Naive thymus-derived CD4-positive, alpha-beta T cell (primary cell): ENCODE measurements at places on chromosomes 12 and 14.

DNA sequence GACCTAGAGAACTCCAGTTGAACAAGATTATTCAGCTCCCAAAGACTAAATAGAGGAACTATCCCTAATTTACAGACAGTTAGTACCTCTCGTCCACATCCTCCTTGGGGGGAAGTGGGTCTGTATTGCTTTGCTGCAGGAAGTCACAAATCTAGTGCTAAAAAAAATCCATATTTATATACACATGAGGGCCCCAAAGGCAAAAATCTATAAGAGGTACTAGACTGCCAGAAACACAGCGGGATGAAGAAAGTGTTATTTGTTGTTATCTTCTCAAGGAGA lies 190.1 kb downstream of the TTC8 start:
- DNase-seq, result no peak

DNA sequence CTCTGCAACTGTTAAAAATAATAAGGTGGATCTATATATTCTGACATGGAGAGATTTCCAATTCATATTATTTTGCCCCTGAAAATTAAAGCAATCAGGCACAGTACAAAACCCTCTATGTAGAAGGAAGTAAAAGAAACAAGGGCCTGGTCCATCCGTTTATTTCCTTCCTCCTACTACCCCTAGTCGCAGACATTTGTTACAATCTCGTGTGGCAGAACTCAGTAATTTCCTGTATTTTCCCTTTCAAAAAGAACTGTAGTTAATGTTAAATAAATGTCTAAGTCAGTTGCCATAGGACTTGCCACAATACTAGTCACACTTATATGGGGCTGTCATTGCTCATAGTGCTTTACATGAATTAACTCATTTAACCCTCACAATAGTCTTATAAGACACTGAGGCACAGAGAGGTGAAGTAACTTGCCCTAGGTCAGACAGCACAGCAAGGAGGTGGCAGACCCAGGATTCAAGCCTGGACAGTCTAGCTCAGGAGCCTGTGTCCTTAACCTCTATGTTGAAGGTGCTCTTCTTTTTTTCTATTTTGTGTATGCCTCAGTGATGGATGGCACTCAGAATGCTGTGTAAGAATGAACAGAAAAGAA lies 24.2 kb downstream of the NINJ2 start:
- peak; percentile 38 for DNase-seq

GRCh38 chr12:72832024-72832423 lies 559.9 kb downstream of the TRHDE start:
- DNase-seq, result no peak

GRCh38 chr12:2274733-2275132 lies 221.9 kb downstream of the CACNA1C start:
- no peak for DNase-seq

DNA sequence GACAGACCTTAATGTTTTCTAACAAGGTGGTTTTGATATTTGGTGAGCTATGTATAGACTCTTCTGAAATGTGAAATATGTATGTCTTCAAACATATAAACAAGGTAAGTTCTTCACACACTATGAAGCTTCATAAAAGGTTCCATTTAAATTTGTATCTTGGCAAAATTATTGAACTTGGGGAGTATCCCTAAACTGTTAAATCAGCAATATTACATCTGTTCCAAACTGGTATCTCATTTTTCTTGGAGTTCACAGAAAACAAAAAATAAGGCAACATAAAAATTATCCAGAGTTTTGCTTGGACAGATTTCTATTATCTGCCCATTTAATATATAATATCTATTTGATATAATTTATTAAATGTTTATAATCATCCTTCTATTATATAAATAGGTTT lies 62.4 kb downstream of the TAOK3 start:
- DNase-seq, result no peak

- no peak for DNase-seq
Observed at GRCh38 chr14:94998685-94999084, 158.6 kb downstream of the DICER1 start.

- no peak for DNase-seq
Observed at GRCh38 chr12:87679251-87679650, 349.9 kb downstream of the C12orf50 start.

DNA sequence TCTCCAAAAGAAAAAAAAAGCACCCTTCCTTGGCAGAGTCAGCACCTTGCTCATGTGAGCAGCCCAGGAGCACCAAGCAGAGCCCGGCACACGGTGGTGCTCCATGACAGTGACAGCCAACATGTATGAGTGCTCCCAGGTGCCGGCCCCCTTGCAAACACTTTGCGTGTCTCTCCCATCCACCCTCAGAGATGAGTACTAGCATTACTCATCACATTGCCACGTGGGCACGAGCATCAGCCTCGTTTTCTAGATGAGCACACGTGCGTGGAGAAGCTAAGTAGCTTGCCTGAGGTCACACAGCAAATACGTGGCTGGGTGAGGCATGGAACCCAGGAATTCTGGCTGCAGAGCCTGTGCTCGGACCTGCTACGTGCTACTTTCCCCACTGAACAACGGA lies 177.9 kb upstream of the PRMT8 start:
- no peak for DNase-seq

- DNase-seq, result no peak
Observed at GRCh38 chr14:59787045-59787674, 83.4 kb downstream of the RTN1 start.

DNA sequence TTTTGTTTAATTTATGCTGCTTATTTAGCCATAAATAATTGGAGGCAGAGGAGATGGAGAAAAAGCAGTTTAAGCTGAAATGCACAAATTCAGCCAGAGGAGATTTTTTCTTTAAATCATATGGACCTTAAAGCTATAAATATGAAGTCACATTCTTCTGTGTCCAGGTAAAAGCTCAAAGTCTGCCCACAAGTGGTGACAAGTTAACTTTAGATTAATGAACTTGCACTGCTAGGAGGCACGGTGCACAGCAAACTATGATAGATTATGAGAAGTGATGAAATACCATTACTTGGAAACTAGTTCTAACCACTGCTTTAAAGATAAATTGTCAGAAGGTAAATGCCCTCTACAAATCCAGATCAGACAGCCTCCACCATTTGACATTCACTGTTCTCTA lies 69.0 kb downstream of the IFT81 start:
- DNase-seq, result no peak

DNA sequence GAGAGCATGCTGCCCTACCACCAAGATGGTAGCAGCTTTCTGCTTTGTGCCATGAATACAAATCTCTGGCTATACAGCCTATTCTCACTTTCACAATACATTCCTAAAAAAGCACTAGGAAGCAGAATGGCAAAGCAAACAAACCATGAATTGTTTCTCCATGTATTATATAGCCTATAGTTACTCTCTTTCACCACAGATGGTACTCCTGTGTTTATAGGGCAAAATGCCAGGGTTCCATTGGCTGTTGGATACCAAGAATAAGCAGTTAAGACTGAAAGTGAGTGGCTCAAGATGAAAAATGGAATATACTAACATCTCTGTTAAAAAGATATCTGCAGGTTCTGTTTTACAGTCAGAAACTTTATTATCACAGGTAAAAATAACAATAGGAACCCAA lies 11.1 kb downstream of the ARF3 start:
- DNase-seq, result no peak

DNA sequence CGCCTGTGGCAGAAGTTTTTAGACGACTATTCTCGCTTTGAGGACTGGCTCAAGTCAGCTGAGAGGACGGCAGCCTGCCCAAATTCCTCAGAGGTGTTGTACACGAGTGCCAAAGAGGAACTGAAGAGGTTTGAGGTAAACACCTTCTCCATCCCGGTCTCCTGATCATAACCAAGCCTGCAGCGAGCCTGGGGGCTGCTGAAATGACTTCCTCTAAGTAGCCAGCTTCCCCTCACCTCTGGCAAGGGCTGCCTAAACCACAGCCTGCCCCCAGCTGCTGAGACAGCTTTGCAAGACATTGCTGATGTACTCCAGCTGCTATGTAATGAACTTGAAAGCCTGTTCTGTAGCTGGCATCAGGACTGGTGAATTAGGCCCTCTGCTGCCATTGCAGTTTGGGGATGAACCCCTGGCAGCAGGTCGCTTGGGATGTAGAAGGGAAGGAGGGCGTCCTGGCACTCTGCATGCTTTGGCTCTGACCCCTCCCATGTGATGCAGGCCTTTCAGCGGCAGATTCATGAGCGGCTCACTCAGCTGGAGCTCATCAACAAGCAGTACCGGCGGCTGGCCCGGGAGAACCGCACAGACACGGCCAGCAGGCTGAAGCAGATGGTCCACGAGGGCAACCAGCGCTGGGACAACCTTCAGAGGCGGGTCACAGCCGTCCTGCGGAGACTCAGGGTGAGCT lies 84.6 kb downstream of the ESR2 start:
- no peak for DNase-seq

DNA sequence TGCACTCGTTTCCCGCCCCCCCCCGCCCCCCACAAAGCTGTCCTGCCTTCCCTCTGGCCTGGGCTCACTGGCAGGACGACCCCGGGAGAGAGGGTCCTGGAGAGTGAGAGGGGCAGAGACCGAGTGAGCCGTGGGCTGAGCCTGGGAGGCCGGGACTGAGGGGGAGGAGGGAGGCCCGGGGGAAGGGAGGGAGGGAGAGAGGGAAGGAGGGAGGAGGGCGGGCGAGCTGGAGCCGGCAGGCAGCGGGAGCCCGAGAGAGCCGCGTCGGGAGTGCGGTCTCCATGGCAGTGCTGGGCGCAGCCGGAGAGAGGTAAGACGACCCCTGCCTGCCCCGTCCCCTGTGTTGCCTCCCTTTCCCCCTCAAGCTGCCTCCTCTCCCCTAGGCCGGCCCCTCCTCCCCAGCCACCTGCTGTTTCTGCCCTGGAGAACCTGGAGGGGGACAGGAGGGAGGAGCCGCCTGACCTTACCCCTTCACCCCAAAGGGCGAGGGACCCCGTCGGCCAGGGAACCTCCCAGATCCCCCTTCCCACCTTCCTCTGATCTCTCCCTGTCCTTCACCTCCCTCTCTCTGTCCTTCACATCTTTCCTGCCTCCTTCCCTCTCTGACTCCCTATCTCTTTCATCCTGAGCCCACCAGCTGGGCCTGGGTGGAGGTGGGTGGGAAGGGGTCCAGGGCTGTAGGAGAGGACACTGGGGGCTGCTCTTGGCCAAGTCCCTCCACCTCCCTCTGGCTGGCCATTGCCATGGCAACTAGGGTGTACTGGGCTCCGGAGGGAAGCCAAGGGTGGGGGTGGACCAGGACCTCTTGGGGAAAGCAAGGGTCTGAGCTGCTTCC lies at the start of gene GPR162:
Gene GPR162, plus strand, starts transcription at position 231 of the 835 bp plus-strand sequence. CDS start 2,078 bp downstream, outside the sequence.
- no peak for DNase-seq

DNA sequence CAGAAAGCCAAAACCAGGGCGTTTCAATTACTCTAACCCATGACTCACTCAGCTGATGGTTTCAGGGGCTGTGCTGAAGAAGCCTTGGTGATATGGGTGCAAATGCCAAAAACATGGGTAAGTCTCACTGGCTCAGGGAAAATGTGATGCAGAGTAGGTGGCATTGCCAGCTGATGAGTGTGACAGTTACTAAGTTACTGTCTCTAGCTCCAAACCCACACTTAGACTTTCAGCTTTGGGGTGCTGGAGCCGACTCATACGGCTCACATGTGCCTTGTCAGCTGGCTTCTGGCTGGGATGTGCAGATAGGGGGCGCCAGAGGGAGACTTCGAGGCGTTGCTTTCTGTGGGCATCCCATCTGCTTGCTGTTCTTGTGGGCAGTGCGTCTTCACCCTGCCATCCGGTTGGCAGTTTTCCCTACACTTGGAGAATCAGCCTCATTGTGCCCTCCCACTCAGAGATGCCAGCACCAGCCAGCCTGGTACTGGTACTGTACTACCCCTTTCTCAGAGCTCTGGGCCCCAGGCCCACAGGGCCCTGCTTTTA lies 11.1 kb upstream of the KRT7 start:
- no peak for DNase-seq

- no peak for DNase-seq
Observed at GRCh38 chr14:65003394-65003793, 16.7 kb downstream of the FNTB start.

DNA sequence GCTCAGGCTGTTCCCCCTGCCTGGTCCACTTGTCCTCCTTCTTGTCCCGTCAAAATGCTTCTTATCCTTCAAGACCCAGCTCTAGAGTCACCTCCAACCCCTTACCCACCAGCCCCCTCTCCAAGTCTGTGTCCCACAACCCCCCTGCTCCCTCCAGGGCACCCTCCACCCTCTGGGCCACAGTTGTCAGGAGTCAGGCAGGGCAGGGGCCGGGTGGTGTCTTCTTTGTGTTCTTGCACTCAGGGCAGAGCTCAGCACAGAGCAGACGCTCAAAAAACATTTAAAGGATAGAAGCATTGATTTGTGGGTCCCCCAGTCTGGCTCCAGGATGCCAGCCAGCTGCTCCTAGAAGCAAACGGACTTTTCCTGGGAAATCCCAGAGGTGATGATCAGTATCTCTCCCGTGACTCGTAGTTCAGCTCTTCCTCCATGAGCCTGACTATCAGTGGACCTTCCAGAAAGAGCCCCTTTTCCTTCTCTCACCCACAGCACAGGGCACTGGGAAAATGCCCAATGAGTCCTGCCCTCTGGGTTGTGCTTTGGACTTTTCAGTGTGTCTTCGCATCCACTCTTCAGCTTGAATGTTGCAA lies 17.2 kb upstream of the BDKRB1 start:
- no peak for DNase-seq

GRCh38 chr14:28163233-28163632 lies 603.4 kb upstream of the FOXG1 start:
- no peak for DNase-seq

DNA sequence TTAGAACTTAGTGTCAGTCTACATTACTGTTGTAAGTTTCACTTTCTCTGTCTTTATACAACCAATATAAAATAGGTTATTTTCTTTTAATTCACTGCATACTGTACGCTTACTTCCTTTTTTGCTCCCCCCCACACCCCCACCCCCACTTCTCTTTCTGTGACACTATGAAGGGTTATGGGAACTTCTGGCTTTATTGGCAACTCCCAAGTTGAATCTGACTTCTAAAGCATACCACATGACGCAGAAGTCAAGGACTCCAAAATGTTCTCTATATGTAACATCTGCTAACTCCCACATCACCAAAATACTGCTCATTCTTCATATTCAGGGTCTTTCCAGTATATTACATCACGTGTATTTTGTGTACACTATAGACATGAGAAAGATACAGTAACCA lies 81.2 kb upstream of the ATXN7L3B start:
- no peak for DNase-seq
